ENCODE measurements at places on chromosomes 5 and 9.
A peak's percentile ranks its signal among the peaks of the same experiment; 100 is the strongest.

GRCh38 chr5:92962752-92963151, 618.3 kb downstream of the NR2F1-AS1 start:
- DNase-seq, result no peak

DNA sequence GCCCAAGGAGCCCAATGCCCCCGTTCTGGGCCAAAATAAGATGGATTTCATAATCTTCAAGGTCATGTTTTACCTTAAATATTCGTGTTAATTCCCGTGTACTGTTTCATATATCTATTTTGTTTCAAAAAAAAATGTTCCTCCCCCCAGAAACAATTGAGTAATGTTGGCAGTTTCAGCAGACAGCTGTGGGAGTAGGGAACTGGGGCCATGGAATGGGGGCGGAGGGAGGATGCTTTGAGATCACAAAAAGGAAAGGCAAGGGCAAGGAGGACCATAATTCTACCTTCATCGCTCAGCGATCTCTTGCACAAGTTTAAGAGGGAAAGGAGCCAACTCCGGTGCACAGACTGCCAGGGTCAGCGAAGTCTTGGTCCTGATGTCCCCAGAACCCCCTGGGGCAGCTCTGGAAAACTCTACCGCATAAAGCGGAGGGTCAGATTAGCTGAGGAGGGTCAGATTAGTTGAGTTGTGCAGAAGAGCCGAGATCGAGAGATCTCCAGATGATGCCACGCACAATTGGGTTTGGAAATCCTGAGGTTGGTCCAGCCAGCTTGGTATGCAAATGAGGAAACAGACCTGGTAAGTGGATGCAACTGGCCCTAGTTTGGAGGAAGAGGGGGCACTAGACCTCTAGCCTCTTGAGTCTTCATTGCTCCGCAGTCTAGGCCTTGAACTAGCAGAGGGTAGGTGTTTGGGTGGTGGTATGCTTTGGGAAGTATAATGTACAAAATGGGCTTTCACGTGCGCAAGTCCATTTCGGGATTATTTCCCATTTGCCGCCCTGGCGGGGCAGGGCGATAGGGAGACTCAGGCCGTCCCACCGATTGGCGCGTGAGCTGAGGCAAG, 24.0 kb downstream of the CDKN2A start:
- no peak for DNase-seq

- DNase-seq, result no peak
Measured at GRCh38 chr5:157189223-157189622, 8.6 kb downstream of the ITK start.

DNA sequence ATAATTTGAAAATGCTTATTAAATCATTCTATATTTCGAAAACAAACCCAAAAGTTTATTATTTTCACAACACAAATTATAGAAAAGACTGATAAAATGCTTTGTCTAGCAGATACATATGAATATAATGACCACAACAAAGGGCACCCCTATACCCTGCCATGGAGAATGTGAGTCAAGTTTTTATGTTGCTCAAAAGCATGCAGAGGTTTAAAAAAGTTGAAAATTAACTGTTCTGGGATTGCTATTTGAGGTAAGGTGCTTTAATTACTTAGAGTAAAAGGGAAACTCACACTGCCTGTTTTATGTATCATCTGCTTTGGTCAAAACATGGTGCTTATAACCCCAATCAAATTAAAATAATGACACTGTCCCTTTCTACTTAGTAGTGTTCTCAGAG, 41.0 kb downstream of the MLANA start:
- DNase-seq, result no peak

GRCh38 chr5:76838481-76839261, 11.1 kb upstream of the S100Z start:
- DNase-seq, result peak; percentile 95
